ENCODE measurements at places on chromosomes 11 and 22.

DNA sequence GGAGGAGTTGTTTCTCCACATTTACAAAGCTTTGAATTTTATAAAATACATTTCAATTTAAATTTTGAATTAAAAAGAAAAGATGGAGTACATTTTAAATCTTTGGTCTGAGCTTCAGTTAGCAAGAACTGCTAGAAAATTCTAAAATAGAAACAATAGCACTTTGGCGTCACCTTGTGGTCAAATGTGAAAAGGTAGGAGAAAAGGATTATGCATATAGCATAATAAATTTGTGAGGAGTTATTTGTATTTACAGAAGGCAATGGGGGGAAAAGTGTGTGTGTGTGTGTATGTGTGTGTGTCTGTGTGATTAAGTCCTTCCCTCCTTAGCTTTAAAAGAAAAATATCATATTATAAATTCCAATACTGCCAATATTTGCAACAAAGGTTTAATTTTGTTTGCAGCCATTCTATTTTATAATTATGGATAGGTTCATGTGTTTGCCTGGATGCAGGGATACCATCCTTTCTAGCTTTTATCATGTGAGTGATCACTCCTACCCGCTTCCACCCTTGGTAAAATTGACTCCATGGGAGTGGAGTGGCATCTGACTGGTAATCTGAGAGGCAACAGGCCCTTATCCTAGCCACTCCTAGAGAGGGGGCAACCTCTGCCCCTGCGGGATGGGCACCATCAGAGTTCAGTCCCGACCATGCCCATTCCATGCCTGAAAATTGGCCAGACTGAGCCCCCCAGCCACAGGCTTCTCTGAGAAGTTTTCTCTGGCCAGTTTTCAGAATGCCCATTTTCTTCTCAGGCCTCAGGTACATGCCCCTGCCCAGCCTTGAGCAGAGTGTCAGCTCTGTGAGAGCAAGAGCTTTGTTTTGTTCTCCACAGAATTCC lies 13.6 kb upstream of the LGR4 start:
- peak; percentile 80 for DNase-seq

DNA sequence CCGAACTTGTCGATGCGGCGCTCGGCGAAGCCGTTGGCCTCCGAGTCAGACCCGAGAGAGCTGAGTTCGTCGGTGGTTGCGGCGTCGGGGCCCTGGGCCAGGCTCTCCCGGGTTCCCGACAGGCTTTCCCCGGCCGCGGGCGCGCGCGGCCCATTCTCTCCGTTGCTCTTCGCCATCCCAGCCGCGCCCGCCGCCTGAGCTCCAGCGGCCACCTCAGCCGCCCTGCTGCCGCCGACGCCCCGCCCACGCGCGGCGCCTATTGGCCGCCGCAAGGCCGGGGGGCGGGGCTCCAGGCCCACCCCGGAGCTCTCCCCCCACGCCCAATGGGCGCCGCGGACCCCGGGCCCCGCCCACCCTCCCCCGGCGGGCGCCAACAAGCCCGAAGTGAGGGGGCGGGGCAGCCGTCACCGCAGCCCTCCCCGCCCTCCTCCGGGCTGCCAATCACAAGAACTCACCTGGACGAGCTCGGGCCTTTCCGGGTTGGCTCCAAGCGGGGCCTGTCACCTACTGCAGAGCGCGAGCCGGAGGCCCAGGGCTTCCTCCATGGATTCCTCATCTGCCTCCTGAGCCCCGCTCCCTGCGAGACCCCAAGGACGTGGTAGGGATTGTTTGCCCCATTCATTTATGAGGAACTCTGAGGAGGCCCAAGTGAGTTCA lies at the start of gene TBC1D10A:
TSS of gene TBC1D10A (minus strand) at position 236 of the 657 bp plus-strand sequence. CDS start at position 176, 60 bp downstream.
- peak; percentile 84 for DNase-seq

DNA sequence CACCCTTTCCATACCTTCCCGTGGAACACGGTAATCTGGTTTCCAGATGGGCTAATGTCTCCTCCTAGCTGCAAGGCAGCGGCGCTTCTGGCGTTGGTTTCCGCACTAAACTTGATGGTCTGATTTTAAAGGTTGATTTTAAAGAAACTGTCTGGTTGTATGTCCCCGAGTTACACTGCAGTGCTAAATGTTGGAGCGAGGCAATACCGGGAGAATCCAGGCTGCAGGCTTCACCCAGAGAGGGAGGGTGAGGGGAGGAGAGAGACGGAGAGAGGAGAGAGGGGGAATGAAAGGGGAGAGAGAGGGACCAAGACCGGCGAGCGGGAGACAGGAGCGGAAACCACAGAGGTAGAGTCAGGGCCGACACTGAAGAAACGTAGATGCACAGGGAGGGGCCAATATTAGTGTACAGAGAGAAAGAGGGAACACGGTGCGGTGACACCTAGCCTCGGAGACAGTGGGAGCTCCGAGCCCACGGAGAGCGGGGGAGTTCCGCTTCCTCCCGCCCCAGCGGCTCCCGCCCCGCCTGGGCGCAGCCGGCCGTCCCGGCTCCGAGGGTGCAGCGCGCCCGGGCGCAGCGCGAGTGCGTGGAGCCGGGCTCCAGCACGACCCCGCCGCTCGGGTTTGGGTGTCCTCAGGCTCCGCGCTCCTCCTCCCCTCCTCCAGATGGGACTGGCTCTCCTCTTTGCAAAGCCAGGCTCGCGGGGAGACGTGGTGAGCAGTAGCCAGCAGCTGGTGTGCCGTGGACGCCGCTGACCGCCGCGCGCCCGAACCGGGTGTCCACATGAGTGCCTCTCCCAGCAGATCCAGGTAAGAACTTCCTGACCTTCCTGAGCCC lies 71.9 kb upstream of the GRAMD1B start:
- peak; percentile 25 for DNase-seq

DNA sequence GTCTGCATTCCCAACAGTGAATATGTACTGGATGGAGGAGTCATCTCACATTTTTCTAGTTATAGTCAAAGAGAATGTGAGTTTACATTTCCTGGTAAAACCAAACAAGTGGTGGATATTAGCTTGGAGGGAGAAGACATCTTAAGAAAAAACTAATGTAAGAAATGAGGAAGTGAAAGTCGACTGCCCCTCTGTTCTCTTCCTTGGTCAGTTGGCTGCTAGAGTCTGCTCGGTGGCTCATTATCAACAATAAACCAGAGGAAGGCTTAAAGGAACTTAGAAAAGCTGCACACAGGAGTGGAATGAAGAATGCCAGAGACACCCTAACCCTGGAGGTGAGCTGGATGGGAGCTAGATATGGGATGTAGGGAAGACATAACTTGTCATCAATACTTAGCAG lies 5.8 kb downstream of the SLC22A9 start:
- DNase-seq: no peak

DNA sequence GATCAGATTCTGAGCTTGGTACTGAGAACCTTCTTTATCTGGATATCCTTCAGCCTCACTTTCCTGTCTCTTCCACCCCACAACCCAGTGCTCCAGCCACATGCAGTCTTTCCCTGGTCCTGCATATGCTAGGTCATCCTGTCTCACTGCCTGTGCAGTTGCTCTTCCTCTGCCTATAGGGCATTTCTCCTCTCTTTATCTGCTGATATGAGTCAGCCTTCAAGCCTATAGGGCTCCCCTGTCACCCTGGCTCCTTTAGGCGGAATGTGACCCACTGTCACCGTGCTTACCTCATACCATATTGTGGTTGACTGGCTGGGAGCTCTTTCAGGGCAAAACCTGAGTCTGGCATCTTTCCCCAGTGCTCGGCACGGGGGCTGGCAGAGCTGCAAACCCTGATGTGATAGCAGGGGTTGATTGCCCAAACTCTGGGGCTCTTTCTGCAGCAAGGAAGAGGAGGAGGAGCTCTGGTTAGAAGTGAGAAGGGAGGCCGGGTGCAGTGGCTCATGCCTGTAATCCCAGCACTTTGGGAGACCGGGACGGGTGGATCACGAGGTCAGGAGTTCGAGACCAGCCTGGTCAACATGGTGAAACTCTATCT lies 26.3 kb downstream of the MEI1 start:
- DNase-seq: no peak

GRCh38 chr22:46641811-46642266 lies 21.7 kb downstream of the GRAMD4 start:
- DNase-seq: no peak
